ENCODE measurements at places on chromosomes 11 and 22.
A peak's percentile ranks its signal among the peaks of the same experiment; 100 is the strongest.

GRCh38 chr11:116851626-116852025 lies 14.2 kb upstream of the APOA1 start:
- DNase-seq = peak; percentile 65

- DNase-seq = no peak
Observed at GRCh38 chr22:41608386-41608785, 12.5 kb downstream of the DESI1 start.

DNA sequence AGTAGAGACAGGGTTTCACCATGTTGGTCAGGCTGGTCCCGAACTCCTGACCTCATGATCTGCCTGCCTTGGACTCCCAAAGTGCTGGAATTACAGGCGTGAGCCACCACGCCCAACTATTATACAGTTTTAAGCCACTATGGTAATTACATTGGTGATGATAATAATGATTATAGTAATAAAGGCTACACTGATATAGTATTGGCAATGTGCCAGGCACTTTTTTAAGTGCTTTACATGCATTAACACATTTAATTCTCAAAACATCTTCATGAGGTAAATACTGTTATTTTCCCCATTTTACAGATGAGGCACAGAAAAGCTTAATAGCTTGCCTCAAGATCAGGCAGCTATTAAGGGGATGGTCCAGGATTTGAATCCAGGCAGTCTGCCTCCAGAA lies 222.5 kb downstream of the SOX6 start:
- DNase-seq = no peak

GRCh38 chr11:102476812-102477211 lies 24.2 kb upstream of the TMEM123 start:
- DNase-seq = peak; percentile 71

DNA sequence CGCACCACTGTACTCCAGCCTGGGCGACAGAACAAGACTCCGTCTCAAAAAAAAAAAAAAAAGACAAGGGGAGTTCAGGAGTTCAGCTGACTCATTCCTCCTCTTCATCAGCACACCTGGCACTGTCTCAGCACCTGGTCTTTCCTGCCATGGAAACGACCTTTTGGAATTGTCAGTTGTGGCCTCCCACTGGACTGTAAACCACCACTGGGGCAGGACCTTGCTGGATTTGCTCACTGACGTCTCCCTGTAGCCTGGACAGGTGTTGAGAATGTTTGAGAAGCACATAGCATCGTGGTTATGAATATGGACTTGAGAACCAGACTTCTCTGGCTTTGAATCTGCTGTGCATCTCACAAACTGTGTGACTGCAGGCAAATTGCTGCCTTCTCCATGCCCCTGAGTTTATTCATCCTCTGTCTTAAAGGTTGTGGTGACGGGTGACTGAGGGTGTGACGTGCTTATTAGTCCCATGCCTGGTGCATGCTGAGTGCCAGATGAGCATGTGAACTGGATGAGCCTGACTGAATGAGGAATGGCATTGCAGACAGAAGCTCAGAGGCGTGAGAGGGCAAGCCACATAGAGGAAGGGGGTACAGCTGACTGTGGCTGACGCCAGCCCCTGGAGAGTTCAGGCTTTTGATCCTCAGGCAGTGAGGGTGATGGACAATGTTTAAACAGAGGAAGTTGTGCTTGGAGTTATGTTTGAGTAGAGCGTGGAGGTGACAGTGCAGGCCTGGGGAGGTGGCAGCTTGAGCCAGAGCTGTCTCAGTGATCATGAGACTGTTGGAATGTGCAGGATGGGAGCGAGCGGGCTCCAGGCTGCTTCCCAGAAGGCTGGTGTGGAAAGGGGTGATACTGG lies 12.7 kb downstream of the TOM1 start:
- DNase-seq = peak; percentile 26

DNA sequence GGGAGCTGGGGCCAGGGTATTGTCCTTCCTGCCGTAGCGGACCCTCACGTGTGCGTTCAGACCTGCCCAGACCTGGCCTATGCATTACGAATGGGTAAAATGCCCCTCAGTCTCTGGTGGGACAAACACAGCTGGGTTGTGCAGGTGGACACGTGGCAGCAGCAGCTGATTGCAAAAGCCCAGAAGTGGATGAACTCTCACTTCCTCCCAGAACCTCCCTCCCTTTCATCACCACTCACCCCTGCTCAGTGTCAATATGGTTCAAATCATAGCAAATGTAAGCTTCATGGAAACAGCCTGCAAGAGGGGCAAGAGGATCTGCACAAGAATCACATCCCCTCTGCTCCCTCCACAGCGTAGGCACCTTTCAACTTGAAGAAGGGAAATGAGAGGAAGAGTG lies 352.1 kb downstream of the OPCML start:
- DNase-seq = no peak

DNA sequence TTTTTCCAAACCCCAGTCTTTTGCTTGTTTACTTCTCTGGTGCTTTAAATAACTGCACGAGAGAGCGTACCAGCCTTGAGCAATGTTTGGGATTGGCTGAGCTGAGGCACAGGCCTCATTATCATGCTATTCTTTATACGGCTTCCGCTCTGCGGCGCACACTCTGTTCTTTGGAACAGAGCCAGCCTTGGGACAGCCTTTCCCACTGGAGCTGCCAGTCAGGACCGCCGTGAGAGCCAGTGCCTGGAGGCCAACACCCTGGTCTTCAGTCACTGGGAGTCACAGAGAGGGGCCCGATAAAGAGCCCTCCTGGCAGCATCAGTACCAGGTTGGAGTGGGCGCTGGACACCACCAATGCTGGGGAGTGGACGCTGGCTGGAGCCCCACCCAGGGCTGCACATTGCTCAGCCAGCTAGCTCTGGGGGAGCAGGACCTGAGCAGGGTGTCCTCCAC lies 125.6 kb downstream of the BCR start:
- no peak for DNase-seq

- DNase-seq = peak; percentile 39
Observed at GRCh38 chr11:3052109-3052479, 5.1 kb downstream of the CARS1 start.

GRCh38 chr22:37747715-37748100 lies 50.9 kb downstream of the TRIOBP start:
- no peak for DNase-seq

- peak; percentile 31 for DNase-seq
Observed at GRCh38 chr22:42930810-42931420, 73.8 kb upstream of the ARFGAP3 start.

GRCh38 chr11:20089367-20089766 lies 70.9 kb downstream of the DBX1 start:
- DNase-seq = no peak

DNA sequence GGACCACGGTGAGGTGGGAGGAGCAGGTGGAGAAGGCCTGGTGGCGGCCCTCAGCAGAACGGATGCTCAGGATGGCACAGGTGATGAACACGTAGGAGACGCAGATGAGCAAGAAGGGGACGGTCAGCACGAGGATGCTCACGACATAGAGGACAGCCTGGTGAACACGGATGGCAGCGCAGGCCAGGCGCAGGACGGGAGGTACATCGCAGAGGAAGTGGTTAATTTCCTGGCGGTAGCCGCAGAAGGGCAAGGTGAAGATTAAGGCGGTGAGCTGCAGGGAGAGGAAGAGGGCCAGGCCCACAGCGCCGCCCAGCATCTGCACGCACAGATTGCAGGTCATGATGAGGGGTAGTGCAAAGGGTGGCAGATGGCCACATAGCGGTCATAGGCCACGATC lies 24.0 kb upstream of the OR10W1 start:
- DNase-seq = no peak

- no peak for DNase-seq
Observed at GRCh38 chr11:71548716-71549151, 514 bp downstream of the KRTAP5-9 start.

DNA sequence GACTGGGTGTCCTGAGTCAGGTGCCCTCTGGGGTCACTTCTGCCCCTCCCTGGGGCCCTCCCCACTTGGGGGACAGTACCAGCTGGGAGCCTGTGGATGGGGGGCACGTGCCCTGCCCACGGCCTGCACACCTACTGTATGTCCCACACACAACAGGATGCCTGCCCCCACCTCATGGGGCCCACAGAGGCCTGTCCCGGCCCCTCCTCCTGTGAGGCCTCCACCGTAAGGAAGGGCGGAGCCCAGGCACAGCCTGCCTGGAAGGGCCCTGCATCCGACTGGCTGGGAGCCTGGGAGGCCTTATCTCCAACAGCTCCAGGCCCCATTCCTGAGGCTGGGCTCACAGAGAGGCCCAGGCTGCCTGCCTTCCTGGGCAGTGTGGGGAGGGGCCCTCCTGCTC lies 47.8 kb downstream of the BRSK2 start:
- no peak for DNase-seq

GRCh38 chr11:43901551-43901950 lies 20.9 kb downstream of the ALKBH3 start:
- no peak for DNase-seq

DNA sequence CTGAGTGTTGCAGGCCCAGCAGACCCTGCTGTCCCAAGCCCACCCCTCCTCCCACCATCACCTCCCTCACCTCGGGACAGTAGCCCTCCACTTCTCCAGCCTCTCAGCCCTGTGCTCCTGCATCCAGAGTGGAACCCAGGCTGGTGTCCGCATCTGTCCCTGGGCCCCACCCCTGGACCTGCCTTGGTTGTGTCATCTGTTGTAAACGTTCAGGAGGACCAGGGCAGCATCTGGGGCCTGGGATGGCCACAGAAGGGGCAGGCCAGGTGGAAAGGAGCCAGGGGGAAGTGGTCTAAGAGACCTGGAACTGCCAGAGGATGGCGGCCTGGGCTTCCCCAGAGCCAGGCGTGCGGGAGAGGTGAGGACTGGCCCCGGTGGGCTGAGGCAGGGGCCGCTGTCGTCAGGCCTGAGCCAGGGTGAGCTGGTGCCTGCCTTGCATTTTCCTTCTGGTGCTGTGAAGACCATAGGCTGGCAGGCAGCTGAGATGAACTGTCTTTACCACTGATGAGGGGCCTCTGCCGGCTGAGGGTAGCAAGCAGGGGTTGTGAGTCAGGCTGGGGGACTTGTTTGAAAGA lies 26.1 kb upstream of the MGAT3 start:
- no peak for DNase-seq

DNA sequence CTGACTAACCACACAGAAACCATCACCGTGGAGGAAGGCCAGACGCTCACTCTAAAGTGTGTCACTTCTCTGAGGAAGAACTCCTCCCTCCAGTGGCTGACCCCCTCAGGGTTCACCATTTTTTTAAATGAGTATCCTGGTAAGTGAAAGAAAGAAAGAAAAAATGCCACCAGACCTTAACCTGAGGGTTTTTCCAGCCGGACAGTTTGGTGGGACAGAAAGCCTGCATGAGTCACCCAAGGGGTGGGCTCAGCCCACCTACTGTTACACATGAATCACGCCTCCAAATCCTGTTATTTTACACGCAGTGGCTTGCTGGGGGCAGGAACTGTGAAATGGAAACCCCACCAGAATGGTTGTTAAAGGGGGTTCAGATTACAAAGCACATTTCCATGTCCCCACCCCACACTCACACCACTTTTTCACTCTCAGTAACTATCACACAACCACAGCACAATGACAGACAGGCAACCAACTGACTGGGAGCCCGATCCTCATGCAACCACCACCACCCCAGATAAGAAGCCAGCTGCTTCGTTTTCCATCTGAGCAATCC lies 11.9 kb downstream of the CRTAM start:
- DNase-seq = peak; percentile 89

GRCh38 chr11:67054836-67055523 lies 1.7 kb upstream of the RHOD start:
- DNase-seq = peak; percentile 45

DNA sequence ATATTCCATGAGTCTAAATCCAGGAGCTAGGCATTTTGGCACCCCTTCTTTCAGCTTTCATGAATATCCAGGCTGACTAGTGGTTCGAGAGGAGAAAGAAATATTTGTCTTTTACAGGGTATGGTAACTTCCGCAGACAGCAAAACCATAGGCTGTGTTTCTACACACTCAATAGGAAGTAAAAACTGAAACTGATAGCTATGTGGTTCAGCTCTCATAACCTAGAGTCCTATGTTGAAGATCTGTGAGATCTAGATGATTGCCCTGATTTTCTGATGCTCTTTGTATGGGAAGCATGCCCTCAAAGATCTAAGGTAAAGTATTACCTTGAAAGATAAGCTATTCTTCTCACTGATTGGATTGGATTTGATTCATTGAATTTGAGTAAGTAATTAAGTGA lies 118.3 kb downstream of the CD44 start:
- DNase-seq = no peak

- DNase-seq = peak; percentile 95
Observed at GRCh38 chr22:24525416-24526037, 29.4 kb downstream of the GUCD1 start.

GRCh38 chr11:59448484-59448883 lies 8.3 kb upstream of the OR4D6 start:
- DNase-seq = no peak

GRCh38 chr11:122984186-122985011 lies 2.8 kb upstream of the BSX start:
- DNase-seq = peak; percentile 32
